ENCODE measurements at places on chromosomes 3 and 15.

GRCh38 chr3:195849322-195850074 is 37.8 kb upstream of the MUC4 start:
- no peak for DNase-seq

DNA sequence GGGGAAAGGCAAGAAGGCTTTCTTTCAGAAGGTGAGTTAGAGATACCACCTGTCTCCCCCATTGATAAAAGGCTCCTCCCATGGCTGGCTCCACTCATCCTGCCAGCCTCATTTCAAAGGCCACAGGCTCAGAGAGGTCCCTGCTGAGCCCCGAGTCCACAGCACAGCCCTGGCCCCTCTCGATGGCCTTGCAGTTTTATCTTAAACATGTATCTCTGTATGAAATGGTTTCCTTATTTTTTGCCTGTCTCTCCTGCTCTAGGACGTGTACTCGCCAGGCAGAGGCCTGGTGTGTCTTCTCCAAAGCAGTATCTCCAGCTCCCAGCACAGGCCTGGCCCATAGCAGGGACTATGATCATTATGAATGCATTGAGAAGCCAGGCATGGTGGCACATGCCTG is 160.5 kb upstream of the NSMCE3 start:
- no peak for DNase-seq

- no peak for DNase-seq
Measured at GRCh38 chr3:195133462-195133861, 137.5 kb downstream of the XXYLT1 start.

DNA sequence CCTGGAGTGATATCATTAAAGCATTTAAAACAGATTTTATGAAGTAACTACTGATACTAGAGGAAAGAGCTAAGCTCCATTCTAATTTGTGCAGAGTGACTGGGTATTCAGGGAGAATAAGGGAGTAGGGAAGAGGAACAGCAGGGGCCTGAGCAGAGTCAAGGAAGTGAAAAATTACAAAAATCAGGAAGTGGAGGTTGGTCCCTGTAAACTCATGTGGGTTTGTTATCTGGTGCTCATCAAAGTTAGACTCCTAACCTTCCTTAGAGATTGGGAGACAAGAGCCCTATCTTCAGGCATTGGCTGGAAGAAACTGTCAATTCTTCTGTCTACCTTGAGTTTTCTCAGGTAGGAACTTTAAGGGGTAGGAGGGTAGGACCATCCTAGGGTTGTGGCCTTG is 82.5 kb downstream of the NEK11 start:
- no peak for DNase-seq

- DNase-seq: no peak
Measured at GRCh38 chr3:169623971-169624370, 39.5 kb downstream of the MECOM start.

DNA sequence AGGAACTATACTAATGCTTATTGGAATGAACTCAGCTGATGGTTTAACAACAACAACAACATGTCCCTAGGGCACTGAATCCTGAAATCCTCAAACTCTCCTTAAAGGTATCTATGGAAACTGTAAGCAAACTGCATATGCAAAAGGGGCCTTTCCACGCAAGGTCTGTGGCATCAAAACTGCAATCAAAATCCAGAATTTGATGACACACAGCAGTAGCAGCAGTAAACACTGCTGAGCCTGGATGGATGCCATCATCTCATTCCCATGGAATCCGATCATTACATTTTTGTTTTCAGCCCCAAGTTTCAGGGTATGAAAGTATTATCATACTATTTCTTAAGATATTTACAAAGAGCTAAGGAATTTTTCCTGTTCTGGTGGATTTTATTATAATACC is 399.7 kb downstream of the VPS13C start:
- no peak for DNase-seq

DNA sequence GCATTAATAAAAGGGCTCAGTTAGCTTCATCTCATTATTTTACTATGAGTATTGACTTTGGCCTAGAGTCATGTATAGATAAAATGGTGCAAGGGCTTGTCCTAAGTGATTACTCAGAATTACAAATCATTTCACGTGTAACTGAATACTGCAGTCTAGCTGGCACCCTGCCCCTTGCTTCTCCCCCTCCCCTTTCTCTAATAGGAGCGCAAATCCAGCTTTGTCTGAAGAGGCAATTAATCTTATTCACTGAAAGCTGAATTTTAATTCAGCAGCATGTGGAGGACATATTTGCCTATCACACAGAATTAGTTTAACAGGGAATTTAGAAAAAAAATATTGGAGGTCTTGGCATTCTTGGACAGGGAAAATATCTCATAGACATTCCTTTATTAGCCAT is 412.1 kb upstream of the DPH6 start:
- DNase-seq: no peak

DNA sequence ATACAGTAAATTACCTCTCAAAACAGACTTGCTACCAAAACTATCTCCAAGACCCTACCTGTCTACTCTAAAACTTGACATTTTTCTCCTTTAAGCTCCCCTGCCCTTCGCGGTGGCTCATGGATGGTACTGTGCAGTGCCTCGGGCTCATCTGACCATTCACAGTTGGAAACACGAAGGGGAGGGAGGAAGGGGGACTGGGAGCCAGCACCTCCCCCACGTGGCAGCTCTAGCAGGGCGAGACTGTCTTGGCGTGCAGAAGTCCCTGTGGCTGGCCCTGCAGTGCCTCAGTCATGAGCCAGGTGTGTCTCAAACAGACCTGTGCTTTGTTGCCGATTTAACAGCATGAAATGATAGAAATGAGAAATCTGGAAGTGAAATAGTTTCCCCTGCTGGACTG is 372.0 kb downstream of the GABRG3 start:
- no peak for DNase-seq

- DNase-seq: no peak
Measured at GRCh38 chr15:33132722-33133345, 61.7 kb downstream of the FMN1 start.

GRCh38 chr3:2599471-2599870 is 500.8 kb downstream of the CNTN4 start:
- DNase-seq: no peak

- no peak for DNase-seq
Measured at GRCh38 chr3:154061001-154061370, 60.2 kb upstream of the ARHGEF26 start.

- no peak for DNase-seq
Measured at GRCh38 chr3:172334671-172335207, 113.5 kb downstream of the GHSR start.

DNA sequence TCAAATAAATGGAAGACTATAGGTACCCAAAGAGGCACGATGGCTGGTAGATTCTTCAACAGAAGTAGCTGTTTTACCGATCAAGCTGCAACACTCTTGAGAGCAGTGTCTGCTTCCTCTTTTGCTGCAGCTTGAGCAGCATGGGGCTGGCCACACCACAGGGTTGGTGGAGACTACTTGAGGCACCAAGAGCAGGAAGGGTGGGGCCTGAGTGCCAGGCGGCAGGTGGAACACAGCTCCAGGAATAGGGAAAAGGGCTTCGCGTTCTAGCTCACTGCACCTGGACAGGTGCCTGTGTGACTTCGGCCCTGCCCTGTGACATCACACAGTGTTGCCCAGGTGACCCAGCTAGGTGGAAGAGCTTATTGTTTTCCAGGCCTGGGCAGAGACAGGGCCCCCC is at the start of gene CCDC33:
CCDC33 (plus strand) TSS at position 365 of the 400 bp plus-strand sequence. CDS start 394 bp downstream, outside the sequence.
- DNase-seq: no peak

DNA sequence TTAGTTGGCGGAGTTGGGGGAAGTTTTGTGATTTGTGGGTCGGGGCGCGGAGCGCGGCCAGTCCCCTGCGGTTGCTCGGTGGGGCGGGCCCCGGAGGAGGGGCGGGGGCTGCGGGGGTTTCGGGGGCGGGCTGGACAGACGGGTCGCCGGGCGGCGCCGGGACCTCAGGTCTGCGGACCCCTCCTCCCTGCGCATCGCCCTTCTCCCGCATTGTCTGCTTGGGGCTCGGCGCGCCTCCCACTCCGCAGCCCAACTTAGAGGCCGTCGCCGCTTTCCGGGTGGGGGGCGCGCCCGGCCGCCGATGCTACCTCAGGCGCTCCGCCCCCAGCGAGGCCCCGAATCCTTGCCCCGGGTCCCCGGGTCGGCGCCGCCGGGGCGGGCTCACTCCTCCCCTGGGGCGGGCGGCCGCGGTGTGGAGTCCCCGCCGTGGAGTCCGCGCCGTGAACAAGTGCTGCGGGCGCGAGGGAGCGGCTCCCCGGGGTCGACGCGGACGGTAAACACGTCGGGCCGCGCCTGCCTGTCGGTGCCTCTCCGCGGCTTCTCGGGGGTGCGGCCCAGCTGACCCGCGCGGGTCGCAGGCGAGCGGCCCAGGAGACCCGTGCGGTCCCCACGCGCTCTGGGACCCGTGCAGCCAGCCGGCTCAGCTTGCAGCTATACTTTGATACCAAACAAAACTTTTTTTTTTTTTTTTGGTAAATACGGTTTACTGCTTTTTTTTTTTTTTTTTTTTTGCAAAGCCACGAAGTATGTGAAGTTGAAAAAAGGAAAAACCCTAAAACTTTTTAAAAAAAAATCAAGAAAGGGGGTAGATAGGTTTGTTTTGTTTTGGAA is 624 bp downstream of the AKAP13 start:
- DNase-seq: peak; percentile 62

- no peak for DNase-seq
Measured at GRCh38 chr3:37283011-37283410, 108.6 kb upstream of the LRRFIP2 start.

DNA sequence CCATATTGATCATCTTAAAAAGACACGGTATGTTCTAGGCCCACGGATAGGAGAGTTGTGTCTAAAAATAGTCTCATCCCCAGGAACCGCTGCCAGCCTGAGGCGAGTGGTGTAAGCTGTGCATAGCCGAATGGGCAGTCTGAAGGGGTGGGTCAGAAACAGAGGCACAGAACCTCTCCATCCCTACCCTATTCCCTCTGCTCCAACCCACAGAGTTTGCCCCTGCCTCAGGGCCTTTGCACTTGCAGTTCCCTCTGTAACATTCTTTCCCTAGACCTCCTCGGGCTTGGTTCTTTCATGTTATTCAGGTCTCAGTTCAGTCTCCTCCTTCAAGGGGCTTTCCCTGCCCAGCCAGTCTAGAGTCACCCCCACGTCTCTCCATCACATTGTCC is 4.8 kb downstream of the SCN5A start:
- DNase-seq: no peak

GRCh38 chr3:152688313-152688712 is 146.6 kb upstream of the P2RY1 start:
- no peak for DNase-seq

GRCh38 chr3:122810734-122811133 is 15.9 kb downstream of the SLC49A4 start:
- DNase-seq: no peak

- peak; percentile 32 for DNase-seq
Measured at GRCh38 chr15:70853973-70854665, at the start of gene LARP6. TSS of gene LARP6 (minus strand) at chr15:70854157. CDS start at chr15:70854088, 69 bp downstream.

- DNase-seq: no peak
Measured at GRCh38 chr15:92385096-92385495, 8.6 kb upstream of the ST8SIA2 start.

DNA sequence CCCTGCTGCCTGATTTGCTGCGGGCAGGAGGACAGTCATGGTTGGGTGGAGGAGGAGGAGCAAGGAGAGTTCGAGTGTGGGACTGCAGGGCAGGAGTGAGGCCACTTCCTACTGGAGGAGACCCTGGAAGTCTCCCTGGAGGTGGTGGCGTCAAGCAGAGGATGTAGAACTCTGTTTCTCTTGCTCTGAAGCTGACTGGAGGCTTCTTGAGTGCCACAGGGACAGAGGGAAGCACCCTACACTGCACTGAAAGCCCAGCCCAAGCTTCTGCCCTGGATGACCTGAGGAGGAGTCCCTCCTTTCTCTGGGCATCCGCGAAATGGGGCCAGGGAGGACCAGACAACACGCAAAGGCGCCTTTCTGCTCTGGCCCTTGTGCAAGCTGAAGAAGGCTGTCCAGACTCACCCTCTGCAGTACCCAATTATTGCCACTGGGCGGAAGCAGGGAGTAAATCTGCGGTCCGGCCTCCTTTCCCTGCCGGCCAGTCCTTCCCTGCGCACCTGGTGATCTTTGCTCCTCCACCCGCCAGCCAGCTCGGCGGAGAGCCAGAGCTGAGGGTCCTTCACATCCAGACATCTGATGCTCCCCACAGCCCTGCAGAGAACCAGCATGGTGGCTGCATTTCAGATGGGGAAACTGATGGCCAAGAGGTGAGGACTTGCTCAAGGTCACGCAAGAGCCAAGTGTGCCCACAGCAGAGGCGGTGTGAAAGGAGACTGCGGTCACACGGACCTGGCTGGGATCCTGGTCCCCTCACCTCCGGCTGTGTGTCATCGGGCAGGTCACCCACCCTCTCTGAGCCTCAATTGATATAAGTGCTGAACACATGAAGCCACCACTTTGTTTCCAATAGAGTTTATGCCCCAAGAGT is 207.1 kb downstream of the TBC1D2B start:
- peak; percentile 38 for DNase-seq

Measured in activated CD8-positive, alpha-beta memory T cell treated with anti-CD3 and anti-CD28 coated beads, Interleukin-2, amount 50 U/mL, for 4 hours (primary cell).